HCT116 (cell line): ENCODE measurements at places on chromosomes 7 and 10.

GRCh38 chr7:16975712-16976111 lies 93.9 kb upstream of the AGR3 start:
- no peak for DNase-seq

GRCh38 chr10:70799124-70799523 lies 13.9 kb upstream of the TBATA start:
- DNase-seq: no peak

DNA sequence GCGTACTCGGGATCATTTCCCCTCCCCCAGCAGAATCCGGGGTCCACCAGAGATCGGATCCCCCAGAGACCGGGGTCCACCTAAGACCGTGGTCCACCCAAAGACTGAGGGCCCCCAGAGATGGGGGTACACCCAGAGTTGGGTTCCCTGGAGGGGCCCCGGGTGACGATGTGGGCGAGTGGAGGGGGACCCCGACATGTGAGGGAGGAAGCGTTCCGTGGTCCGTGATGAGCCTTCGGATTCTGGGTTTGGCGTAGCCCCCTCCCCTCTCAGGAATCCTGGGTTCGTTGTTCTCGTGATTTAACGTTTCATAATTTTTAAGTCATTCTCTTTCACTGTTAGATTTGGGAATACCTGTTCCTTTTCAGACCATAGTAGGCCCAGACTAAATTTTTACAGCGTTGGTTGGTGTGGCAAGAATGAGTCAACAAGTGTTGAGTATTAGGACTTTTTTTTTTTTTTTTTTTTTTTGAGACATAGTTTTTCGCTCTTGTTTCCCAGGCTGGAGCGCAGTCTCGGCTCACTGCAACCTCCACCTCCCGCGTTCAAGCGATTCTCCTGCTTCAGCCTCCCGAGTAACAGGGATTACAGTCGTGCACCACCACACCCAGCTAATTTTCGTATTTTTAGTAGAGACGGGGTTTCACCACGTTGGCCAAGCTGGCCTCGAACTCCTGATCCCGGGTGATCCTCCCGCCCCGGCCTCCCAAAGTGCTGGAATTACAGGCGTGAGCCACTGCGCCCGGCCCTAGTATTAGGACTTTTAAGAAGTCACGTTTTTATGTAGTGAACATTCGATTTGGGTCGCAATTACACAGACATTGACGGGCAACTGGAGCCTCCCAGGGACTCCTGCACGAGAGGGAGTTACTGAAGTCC lies 672 bp downstream of the GTPBP4 start:
- no peak for DNase-seq

DNA sequence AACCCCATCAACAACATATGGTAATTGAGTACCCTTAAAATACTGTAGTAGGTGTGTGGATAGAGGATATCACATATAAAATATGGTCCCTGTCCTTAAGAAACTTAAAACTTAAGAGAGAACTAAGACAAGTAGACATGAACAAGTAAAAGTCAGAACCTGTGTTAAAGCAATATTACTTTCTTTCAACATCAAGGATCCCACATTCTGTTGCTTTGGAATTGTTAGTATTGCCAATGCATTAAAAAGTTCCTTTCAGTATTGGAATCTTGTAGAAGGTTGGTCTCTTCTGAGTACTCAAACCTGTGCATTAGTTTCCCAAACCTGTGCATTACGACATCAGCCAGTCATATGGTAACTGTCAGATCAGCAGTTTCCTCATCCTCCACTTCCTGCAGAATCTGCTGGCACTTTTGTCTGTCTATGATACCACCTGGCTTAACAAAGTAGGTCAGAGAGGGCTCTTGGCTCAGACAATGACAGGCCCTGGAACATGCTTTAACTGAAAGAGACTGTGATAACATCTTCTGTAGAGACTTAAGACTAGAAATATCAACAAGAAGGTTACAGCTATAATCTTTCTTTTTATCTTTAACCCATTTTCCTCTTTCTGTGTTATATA lies 56.5 kb downstream of the CCDC71L start:
- no peak for DNase-seq

GRCh38 chr7:54339073-54339472 lies 203.1 kb upstream of the VSTM2A start:
- no peak for DNase-seq

DNA sequence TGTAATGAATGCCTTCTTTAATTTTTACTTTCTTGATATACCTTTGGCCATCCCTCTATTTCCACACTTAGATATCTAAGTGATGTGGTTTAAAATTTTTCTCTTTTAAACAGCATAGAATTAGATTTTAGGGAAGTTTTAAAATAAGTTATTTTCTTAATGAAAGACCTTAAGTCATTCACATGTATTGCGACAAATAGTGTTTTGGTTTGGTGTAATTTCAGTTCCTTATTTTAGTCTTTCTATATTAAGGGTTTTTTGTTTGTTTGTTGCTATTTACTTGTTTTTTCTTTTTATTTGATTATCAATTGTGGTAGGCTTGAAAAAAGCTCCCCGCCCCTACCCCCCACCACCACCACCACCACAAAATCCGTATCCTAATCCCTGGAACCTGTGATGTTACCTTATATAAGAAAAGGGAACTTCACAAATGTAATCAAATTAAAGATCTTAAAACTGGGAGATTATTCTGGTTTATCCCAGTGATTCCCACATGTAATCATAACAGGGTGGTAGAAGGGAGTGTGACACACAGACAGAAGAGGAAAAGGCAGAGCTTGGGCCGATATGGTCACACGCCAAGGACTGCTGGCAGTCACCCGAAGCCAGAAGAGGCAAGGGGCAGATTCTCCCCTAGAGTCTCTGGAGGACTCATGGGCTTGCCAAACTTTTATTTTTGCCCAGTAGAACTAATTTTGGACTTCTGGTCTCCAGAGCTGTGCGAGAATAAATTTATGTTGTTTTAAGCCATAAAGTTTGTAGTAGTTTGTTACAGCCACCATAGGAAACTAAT lies 149.7 kb downstream of the NPSR1 start:
- no peak for DNase-seq

DNA sequence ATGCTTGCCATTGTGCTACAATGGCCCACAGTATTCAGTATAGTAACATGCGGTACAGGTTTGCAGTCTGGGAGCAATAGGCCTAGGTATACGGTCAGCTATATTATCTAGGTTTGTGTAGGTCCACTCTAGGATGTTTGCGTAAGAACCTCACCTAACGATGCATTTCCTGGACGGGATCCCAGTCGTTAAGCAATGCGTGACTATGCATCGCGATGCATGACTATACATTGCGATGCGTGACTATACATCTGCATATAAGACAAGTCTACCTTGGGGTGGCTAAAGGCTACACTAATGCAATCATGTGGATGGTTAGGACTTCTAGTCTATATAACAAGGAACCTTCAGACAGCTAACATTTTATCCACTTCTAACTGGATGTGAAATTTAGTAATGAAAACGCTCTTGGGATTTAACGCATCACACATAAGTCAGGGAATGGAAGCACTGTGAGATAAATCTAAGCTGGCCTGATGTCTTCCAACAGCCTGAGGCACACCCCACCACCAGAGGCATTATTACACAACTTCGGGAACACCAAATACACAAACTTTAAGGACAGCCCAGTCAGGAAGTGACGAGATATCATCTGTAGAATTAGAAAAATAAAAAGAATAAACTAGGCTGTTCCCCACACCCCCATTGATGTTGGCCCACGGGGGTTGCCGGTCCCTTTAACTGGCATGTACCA lies 9.2 kb downstream of the GNA12 start:
- DNase-seq: no peak

GRCh38 chr10:105742184-105742583 lies 1101.1 kb downstream of the SORCS3 start:
- DNase-seq: no peak

DNA sequence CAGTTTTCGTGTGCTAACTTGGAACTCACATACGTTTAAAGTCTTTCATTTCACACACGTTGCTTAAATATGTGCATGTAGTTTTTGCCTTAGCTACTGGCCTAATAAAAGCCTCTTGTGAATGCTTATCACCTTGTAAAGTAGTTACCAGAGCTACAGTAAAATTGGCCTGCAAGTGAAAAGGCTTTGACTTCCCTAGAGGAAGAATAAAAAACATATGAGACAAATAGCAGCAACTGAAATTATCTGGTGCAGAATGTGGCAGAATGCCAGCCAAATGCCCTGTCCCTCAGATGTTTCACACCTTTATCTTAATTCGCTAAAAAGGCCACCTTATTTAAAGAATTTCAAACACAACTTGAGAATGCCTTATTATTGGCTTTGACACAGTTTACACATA lies 28.1 kb upstream of the RPA3 start:
- no peak for DNase-seq

GRCh38 chr7:111485701-111486380 lies 76.5 kb downstream of the IMMP2L start:
- no peak for DNase-seq

DNA sequence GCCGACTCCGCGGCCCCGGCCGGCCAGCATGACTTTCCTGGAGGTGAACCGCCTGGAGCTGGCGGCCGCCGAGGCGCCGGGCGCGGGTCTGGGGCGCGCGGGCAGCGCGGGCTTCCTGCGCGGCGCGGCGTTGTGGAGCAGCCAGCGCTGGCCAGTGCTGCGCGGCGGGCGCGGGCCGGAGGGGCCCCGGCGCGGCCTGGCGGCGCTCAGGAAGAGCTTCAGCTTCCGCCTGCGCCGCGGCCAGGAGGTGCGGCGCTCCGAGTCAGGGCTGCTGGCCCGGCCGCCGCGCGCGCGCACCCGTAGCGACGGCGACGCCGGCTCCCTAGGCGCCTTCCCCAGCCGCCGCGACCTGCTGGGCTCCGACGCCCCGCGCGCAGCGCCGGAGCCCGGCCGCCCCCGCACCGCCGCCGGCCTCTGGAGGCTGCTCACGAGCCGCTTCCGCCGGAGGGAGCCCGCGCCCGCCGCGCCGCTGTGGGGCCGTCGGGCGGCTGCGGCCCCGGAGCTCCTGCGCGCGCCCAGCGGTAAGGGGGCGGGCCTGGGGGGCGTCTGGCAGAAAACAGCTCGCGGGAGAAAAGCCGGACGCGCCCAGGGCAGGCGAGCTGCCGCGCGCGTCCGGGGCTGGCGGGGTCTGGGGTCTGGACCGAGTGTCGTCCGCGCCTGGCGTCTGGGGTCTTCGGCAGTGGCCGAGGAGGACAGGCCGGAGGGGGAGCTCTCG lies 29.0 kb downstream of the AGAP3 start:
- DNase-seq: no peak

DNA sequence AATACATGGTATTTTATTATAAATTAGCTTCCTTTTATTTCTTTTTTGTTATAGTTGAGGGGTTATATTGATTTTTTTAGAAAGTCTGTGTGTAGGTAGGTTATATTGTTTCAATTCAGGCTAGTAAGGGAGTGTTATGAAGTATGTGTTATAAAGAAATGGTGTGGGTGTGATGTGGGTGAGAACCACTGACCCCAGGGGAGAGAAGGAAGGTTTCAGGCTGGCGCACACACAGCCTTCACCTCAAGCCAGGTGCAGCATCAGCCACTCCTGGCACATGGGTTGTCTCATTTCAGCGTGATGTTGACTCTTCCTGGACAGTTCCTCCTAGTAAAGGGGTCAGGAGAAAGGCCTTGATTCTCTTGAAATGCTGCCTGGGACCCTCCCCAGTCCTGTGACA lies 291.3 kb downstream of the POU6F2 start:
- DNase-seq: no peak

DNA sequence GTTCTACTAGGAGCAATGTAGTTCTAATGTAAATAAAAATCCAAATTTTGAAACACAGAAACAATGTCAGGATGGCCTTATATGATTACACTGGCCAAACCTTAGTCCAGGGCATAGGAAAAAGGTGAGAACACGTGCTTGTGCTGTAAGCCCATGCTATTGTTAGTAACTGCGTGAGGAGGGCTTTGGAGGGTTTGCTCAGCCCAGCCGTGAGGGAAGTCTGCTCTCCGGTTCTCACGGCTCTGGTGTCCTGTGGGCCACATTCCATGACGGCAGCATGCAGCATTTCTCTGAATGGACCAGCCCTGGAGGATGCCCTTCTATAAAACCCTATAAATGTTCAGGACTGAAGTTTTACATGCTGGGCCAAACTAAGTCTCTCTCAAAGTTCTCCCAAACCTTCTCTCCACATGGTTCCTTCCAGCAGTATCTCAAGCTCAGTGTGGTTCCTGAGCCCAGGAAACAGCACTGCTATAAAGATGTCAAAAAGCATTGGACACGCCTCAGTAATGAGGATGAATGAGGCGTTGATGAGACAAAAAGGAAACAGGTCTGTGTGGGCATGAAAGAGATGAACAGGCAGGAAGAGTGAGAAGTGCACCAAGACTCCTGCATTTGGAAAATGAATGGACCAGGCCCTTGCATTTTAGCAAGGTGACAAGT lies 174.8 kb upstream of the CDCA7L start:
- no peak for DNase-seq

DNA sequence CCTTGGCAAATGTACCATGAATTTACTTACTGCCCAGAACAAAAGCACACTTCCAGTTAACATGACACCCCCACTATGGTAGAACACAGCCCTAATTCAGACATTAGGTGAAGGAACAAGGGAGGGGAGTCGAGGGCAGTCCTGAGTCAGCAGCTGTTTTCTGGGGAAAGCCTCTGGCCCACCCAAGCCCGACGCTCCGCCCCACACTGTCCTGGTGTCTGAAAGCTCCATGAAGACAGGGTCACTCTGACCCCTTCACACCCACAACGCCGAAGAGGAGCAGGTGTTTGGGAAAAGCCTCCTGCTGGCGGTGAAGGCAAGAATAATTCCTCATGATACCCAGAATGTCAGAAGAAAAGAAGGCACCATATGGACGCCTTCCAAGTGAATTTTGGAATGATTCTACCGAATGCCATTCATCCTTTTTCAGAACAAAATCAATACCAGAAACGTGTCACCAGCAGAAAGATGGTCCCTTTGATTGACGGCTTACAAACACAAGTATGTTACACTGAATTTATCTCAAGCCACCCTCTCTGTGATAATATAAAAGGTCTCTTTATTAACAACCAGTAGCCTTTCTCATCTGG lies 172.1 kb downstream of the DIP2C start:
- no peak for DNase-seq

- DNase-seq: no peak
Measured at GRCh38 chr10:98457721-98458120, 11.0 kb upstream of the HPS1 start.

- DNase-seq: peak; percentile 3
Measured at GRCh38 chr10:96073722-96074121, 30.3 kb downstream of the CCNJ start.

DNA sequence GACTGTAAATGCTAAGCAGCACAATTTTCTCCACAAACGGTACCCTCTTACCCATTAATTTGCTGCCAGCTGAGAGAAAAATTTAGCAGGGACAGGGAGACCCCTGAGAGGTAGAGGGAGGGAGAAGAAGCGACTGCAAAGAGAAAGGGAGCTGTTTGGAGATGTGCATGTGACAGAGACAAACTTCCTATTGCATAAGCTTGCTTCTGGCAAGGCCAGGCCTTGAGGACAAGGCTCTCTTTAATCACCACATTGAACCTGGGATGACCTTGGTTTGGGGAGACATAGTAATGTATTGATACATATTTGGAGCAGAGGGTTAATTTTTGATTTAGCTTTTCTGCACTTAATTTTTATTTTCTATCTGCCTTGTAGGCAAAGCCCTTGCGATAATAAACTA lies 31.1 kb upstream of the HIBADH start:
- DNase-seq: no peak

GRCh38 chr10:8129438-8129837 lies 75.0 kb downstream of the GATA3 start:
- DNase-seq: no peak
